Transverse colon (tissue), 4 donors: ENCODE measurements at places on chromosomes 5 and 9. TPM values are rescaled to one million over a fixed set of nuclear protein-coding genes. Genes with fewer than 3 reads are reported as not detected.

The STK32A gene
- total RNA-seq: 1.4 TPM

The SPINK13 gene
- not detected for total RNA-seq

The MRPS27 gene
- 29.2 TPM for total RNA-seq

The ZMAT2 gene
- total RNA-seq: 6.7 TPM

The PAPPA gene
- 0.96 TPM for total RNA-seq

The CYLC2 gene
- not detected for total RNA-seq

The ORM1 gene
- not detected for total RNA-seq

The CCNO gene
- total RNA-seq: 1.1 TPM

DNA sequence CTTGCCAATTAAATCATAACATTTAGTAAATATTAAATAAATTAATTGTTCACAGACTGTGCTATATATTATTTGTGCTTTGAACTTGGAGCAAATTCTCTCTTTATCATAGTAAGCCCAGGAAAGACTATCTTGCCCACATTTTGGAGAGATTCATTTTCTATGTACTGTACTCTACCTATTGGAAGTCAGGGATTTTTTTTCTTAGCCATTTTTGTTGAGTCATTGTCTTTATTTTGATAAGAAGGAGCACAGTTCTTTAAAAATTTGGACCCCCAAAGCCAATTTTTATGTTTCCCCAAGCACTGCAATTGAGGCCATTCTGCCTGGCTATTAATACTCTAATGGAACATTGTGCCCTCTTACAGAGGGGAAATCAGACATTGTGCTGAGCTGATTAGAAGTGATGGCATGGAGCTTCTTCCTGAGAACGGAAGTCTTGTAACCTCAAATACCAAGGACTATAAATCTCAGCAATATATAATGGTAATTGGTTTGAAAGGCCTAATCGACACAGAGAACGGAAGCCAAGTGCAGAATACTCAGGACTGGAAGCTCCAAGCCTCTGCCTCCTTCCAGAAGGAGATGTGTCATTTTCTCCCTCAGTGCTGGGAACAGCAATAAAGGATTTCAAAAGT is 188.8 kb upstream of the PAPPA start:
- no peak for DNase-seq
- no peaks in the 10 kb centered on the region for H3K4me1 ChIP-seq
- no peak overlapping the region for H3K4me3 ChIP-seq
- no peaks in the 10 kb centered on the region for H3K36me3 ChIP-seq
- no peaks in the 10 kb centered on the region for H3K27me3 ChIP-seq

- no peaks in the 10 kb centered on the region for H3K36me3 ChIP-seq
- no peak overlapping the region for H3K27ac ChIP-seq
- no peaks in the 10 kb centered on the region for H3K27me3 ChIP-seq
- no peak overlapping the region for H3K4me3 ChIP-seq
These were observed 1481.5 kb downstream of the EFNA5 start for GRCh38 chr5:106189121-106189809.

DNA sequence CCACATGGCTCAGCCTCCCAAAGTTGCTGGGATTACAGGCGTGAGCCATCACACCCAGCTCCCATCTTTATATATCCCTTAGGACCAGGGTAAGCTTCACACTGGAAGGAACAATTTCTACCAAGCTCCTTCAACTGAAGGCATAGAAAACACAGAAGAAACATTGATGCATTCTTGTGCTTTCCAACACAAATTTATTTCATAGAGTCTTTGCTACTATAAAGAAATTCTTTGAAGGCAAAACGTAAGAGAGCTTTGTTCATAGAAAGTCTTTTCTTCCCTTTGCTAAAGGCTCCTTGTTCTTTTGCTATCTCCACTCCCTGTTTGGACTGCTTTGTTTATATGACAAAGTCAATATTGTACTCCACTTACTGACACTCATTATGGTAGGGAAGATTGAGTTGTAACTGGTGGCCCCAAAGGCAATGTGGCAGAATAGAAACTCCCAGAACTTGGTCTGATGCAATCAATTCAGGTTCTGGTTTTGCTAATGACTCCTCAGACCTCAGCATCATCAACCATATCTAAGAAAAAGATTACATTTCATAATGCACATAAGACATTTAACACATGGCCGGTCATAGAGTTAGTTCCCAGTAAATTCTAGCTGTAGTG is 97.4 kb upstream of the CLINT1 start:
- no peak overlapping the region for H3K4me3 ChIP-seq
- H3K27ac ChIP-seq: no peak overlapping the region
- H3K27me3 ChIP-seq: no peaks in the 10 kb centered on the region
- no peak for DNase-seq

DNA sequence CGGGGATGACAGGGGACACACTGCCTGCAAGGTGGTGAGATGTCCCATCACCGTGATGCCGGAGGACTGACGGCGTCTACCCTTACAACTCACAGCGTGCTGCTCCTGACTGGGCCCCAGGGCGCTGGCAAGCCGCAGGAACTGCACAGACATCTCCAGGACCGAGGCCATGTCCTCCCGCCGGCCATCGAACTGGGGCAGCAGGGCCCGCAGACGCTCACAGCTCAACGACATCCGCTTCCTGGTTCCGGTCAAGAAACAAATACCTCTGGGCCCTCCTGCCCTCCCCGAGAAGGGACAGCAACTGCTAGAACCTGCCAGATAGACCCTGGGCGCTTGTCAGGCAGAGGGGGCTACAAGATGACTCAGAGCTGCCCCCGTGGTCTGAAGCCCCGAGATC is 1.0 kb downstream of the SOHLH1 start:
- H3K4me1 ChIP-seq: peaks cover 10% of the 10 kb centered on the region
- H3K4me3 ChIP-seq: no peak overlapping the region
- no peak overlapping the region for H3K27ac ChIP-seq
- peaks cover 28% of the 10 kb centered on the region for H3K27me3 ChIP-seq
- H3K36me3 ChIP-seq: no peaks in the 10 kb centered on the region

DNA sequence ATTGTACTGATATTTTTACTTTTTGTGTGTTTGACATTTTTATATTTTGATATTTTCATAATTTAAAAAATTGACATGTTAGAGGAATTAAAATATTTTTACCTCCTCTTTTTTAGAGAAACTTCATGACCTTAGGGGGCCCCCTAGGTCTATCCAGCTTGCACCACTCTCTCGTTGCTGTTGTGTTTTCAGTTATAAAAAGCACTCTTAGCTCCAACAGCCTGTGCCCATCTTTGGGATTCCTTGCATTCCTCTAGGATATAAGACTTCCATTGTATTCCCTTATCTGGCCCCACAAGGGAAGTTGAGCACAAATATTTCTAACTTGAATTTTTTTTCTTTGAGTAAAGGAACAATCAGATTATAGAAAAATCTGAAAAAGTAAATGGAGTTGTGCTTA is 245.3 kb downstream of the SH3GL2 start:
- no peaks in the 10 kb centered on the region for H3K4me1 ChIP-seq
- no peaks in the 10 kb centered on the region for H3K36me3 ChIP-seq
- no peak for DNase-seq

DNA sequence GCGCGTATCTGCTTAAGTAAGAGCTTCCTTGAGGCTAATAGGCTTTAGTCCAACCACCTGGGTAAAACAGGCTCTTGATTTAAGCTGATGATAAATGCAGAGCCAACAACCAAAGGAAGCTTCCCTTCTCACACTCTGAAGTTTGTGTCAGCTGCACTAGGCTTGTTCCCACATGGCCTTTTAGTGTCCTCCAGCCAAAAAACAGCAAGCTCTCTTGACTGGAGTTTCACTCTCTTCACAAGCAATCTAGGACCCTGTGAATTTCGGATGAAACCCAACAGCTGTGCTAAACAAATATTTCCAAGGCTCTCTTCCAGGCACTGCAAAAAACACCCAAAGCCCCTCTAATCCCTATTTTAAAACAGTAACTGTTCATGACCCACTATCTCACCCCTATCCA is 63.9 kb downstream of the SAXO1 start:
- no peak overlapping the region for H3K27ac ChIP-seq
- no peaks in the 10 kb centered on the region for H3K4me1 ChIP-seq
- no peaks in the 10 kb centered on the region for H3K27me3 ChIP-seq
- H3K4me3 ChIP-seq: no peak overlapping the region
- no peak for DNase-seq

DNA sequence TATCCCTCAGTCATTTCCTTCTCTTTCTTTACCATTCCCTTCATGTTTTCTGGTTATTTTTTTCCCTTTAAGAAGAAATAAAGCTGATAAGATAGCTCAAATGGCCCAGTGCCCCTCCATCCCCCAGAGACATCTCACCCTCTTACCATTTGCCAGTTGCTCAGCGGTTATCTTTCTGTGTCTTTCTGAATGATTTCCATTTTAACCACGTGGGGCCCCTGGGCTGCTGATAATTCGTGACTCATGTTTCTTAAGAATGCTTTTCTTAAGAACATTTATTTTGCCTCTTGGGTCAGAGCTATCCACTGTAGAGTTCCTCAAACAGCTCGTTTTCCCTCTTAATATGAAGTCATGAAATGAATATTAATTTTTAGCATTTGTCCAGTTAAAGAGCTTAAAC is 147.8 kb downstream of the MAST4 start:
- H3K27me3 ChIP-seq: peaks cover 5% of the 10 kb centered on the region
- H3K4me1 ChIP-seq: no peaks in the 10 kb centered on the region
- no peak overlapping the region for H3K4me3 ChIP-seq
- DNase-seq: no peak
- no peak overlapping the region for H3K27ac ChIP-seq
- H3K36me3 ChIP-seq: no peaks in the 10 kb centered on the region

- H3K4me3 ChIP-seq: no peak overlapping the region
- no peak overlapping the region for H3K27ac ChIP-seq
- H3K36me3 ChIP-seq: peaks cover 7% of the 10 kb centered on the region
- DNase-seq: no peak
- H3K27me3 ChIP-seq: peaks cover 4% of the 10 kb centered on the region
- peaks cover 13% of the 10 kb centered on the region for H3K4me1 ChIP-seq
These were observed 68.4 kb downstream of the ICE1 start for GRCh38 chr5:5490774-5491347.

DNA sequence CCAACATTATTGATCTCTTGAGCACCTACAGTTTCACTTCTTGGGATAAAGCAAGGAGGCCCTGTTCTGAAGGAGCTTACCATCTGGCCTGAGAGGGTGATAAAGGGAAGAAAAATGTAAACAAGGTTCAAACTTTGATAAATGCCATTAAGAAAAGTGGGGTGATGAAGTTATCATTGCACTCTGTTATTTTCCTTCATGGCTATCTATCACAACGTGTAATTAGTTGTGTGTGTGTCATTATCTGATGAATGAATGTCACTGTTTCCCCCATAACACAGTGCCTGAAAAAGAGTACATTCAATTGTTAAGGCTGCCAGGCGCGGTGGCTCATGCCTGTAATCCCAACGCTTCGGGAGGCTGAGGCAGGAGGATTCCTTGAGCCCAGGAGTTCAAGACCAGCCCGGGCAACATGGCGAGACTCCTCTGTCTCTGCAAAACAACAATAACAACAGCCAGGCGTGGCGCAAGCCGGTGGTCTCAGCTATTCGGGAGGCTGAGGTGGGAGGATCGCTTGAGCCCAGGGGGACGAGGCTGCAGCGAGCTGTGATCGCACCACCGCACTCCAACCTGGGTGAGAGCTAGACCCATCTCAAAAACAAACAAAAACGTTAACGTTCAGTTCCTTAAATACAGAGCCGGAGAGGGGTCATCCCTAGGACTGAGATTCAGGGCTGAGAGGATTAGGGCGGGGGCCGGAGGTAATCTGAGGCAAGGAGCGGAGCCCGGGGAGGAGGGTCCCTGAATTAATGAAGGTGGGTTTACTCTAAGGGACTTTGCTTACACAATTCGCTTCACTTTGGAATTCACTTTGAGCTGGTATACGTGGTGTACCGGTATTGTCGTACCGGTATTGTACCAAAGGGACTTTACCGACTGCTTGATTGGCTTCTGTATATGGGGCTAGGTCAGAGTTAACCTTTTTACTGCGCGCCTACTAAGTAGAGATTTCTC is 917 bp downstream of the NHP2 start:
- H3K36me3 ChIP-seq: no peaks in the 10 kb centered on the region
- DNase-seq: no peak
- H3K27me3 ChIP-seq: no peaks in the 10 kb centered on the region
- H3K27ac ChIP-seq: peak overlapping the region; percentile 88
- H3K4me3 ChIP-seq: peak overlapping the region; percentile 61
- H3K4me1 ChIP-seq: peaks cover 11% of the 10 kb centered on the region

DNA sequence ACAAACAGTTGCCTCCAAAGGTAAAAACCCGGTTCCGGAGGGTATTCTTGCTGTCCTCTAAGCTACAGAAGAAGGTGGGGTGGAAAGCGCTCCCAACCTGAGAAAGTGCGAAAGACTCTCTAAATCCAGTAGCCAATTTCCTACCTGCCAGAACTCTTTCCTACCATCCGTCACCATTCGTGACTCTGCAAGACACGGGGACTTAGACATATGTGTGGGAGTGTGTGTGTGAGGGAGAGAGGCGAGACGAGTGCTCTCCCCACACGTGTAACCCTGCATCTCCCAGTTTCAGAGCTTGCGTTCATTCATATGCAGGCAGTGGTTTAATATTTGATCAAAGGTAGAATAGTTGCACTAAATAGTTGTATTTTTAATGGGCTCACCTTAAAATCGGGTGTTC is 473 bp upstream of the GABRA1 start:
- H3K4me1 ChIP-seq: no peaks in the 10 kb centered on the region
- no peak overlapping the region for H3K4me3 ChIP-seq
- H3K36me3 ChIP-seq: no peaks in the 10 kb centered on the region
- peaks cover 57% of the 10 kb centered on the region for H3K27me3 ChIP-seq
- no peak overlapping the region for H3K27ac ChIP-seq

- DNase-seq: no peak
- no peaks in the 10 kb centered on the region for H3K4me1 ChIP-seq
- no peaks in the 10 kb centered on the region for H3K36me3 ChIP-seq
- no peak overlapping the region for H3K27ac ChIP-seq
These were observed 718.8 kb downstream of the BRINP1 start for GRCh38 chr9:118650417-118650816.

- H3K36me3 ChIP-seq: no peaks in the 10 kb centered on the region
- DNase-seq: no peak
- no peak overlapping the region for H3K4me3 ChIP-seq
- H3K27ac ChIP-seq: no peak overlapping the region
- no peaks in the 10 kb centered on the region for H3K4me1 ChIP-seq
These were observed 108.1 kb downstream of the GCNT1 start for GRCh38 chr9:76567086-76567485.

DNA sequence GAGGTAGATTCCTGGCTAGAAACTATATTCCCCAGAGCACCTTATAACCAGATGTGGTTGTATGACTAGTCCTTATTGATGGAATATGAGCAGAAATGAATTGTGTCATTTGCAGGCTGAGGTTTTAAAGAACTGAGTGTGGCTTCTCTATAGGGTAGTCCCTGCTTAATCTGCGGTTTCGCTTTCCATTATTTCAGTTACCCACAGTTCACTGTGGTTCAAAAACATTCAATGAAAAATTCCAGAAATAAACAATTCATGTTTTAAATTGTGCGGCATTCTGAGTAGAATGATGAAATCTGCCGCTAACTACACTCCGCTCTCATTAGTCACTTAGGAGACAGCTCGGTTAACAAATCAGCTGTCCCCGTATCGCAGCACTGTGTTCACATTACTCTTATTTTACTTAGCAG is 65.1 kb downstream of the ANKRD55 start:
- DNase-seq: no peak
- no peaks in the 10 kb centered on the region for H3K36me3 ChIP-seq
- no peaks in the 10 kb centered on the region for H3K4me1 ChIP-seq
- H3K27ac ChIP-seq: no peak overlapping the region
- H3K27me3 ChIP-seq: no peaks in the 10 kb centered on the region
